Stimulated activated naive CD4-positive, alpha-beta T cell treated with Interleukin-2 at 50 U/mL for 16 hours (primary cell): ENCODE measurements at places on chromosomes 2 and 18.

DNA sequence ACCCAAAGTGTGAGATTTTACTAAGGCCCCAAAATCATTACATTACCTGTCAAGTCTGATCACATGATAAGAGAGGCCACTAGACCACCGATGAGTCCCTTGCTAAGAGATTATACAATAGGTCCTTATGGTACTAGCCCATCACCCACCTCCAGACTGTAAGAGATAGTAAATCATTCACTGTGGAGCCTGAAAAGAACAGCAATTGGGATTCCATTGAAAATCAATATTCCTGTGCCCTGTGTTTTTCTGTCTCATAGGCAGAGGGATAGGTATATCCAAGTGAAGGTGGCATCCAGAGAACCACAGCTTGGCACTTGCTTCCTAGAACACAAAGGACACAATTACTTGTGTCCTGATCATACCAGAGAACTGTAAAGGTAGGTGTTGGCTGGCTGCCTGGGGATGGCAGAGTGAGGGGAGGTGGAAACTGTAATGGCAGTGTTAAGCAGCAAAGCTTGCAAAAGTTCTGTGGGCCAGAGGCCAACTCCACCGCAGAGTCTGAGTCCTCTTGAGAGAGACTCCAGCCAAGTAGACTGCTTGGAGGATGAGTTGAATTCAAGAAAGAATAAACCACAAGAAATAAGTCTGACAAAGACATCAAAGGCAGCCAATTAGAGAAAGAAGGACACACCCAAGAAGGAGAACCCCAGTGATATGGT, 102.0 kb upstream of the PIEZO2 start:
- no peak for DNase-seq

DNA sequence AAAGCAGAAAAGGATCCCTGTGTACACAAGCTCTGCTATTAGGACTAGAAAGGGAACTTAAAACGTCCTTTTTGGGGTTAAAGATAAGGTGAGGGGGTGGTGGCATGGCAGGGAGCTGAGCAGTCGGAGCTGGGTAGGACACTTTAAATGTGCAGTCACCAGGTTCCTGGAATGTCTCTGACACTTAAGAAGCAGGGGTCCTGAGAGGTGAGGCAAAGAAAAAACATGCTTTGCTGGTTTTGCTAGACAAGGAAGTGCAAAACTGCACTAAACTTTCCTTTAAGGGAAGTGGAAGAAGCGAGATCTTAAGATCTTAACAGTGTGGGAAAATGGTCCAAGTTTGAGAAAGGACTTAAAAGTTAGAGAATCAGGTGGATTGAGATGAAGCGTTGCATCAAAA, 99.5 kb upstream of the MAP3K20 start:
- no peak for DNase-seq

DNA sequence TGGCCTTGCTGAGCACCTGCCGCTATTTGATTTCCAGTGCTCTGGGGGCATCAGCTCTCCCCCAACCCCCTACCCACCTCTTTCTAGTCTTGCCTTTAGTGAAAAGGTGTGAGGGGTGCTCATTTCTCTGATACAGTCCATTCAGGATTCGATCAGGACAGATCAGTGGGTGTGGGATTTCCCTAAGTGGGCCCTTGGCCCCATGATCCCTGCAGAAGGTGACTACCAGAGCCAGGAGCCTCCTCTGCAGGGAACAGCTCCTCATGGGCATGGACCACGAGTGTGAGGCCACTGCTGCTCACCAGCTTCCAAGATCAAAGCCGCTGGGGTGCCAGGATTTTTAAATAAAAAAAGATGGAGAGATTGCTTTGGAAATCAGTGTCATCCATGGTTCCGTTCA, 835.2 kb upstream of the ID2 start:
- DNase-seq: no peak

GRCh38 chr2:9644603-9645002, 13.8 kb upstream of the YWHAQ start:
- no peak for DNase-seq

GRCh38 chr18:56575819-56576663, 62.4 kb downstream of the TXNL1 start:
- DNase-seq: no peak

GRCh38 chr2:12169721-12170120, 423.3 kb downstream of the LPIN1 start:
- DNase-seq: no peak

GRCh38 chr18:63247926-63248325, 71.6 kb downstream of the BCL2 start:
- no peak for DNase-seq

DNA sequence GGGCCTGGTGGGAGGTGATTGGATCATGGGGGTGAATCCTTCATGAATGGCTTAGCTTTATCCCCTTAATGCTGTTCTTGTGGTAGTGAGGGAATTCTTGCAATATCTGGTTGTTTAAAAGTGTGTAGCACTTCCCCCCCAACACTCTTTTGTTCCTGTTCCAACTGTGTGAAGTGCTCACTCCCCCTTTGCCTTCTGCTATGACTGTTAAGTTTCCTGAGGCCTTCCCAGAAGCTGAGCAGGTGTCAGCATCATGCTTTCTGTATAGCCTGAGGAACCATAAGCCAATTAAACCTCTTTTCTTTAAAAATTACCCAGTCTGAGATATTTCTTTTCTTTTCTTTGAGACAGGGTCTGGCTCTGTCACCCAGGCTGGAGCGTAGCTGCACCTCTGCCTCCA, 139.4 kb downstream of the RNF152 start:
- no peak for DNase-seq

DNA sequence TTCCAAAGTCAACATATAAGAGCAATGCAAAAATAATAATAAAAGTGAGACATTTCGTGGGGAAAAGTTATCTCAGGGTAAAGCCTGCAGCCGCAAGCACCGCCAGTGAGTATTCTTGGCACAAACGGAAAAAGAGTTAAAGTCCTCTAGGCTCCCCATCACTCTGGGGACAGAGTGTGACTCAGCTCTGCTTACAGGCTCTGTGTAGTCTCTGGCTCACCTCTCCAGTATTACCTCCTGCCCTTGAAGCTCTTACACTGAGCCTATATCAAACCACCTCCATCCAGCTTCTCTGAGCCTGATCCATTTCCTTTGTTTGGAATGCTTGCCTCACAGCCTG, 55.5 kb downstream of the MTHFD2 start:
- no peak for DNase-seq

GRCh38 chr2:375270-375955, 87.5 kb upstream of the ALKAL2 start:
- DNase-seq: no peak

- no peak for DNase-seq
Measured at GRCh38 chr18:8361941-8362471, 247.2 kb upstream of the RAB12 start.

- DNase-seq: no peak
Measured at GRCh38 chr2:168603439-168603961, 147.4 kb downstream of the CERS6 start.

GRCh38 chr2:196225213-196225612, 53.8 kb upstream of the STK17B start:
- no peak for DNase-seq

DNA sequence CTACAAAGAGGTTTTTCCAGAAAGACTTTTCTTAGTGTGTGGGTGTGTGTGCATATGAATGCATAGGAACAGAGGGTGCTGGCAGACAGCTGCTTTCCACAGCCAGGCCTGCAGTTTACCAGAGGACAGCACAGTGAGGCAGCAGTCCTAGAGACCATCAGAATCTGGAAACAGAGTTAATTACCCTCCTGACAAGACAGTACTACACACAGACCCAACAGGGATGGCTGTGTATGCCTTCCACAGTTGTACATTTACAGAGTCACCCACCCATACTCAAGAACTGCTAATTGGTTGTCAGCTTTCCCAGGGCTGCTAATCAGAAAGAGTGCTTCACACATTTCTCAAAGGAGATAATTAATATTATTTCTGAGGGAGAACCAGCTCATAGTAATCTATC, 104.7 kb downstream of the FEZ2 start:
- DNase-seq: no peak

DNA sequence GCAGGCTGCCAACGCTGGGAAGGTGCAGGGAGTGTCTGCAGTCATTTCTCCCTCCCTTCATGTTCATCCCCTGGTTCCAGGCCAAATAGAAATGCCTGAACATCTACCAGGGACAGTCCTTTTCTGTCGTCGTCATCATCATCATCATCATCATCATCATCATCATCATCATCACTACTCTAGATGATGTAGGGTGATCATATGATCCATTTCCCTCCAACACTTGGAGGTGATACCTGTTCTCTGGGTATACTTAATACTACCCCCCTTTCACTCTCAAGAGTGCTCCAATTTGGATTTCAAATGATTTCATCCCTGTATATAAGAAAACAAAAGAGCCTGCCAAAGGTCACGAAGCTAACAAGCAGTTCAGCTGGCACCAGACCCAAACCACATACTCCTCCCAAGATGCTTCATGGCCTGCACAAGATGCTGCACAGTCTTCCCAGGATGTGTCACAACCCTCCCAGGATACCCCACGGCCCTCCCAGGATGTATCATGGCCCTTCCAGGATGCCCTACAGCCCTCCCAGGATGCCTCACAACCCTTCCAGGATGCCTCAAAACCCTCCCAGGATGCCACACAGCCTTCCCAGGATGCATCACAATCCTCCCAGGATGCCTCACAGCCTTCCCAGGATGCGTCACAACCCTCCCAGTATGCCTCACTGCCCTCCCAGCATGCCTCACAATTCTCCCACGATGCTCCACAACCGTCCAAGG, 257.9 kb downstream of the DYSF start:
- no peak for DNase-seq

DNA sequence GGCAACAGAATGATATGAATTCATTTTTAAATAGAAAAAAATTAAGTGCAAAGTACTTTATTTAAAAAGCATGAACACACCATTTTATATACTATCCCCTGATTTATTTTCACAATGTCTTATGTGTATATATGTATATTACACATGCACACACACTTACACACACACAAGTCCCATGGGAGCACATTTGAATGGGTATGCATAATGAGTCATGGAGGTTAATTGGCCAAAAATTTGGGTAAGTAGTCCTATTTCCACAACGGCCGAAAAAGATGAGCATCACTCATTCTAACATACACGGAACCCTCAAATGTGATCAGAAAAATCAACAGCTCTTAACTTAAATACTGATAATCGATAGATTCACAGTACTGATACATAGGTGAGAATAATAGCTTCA, 97.4 kb upstream of the NABP1 start:
- no peak for DNase-seq

DNA sequence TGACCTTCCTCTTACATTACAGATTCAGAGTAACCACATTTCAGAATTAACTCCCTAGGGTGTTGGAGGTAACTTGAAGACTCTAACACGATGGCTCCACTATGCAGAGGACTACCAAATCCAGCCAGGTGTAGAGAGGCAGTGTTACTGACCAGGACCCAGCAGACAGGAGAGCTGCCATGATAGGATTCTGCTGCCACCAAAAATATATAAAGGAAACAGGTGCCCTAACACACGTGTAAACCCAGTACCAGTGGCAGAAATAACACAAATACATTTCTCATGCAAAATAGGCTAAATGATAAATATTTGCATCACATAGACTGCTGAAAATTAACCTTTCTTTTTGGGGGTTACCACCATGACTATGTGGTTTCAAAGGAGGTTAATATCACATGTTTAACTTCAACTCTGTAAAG, 7.0 kb downstream of the ZBTB14 start:
- no peak for DNase-seq

GRCh38 chr2:229888031-229888430, 33.8 kb downstream of the TRIP12 start:
- DNase-seq: no peak

GRCh38 chr2:174722942-174723592, 41.2 kb downstream of the CHRNA1 start:
- no peak for DNase-seq

DNA sequence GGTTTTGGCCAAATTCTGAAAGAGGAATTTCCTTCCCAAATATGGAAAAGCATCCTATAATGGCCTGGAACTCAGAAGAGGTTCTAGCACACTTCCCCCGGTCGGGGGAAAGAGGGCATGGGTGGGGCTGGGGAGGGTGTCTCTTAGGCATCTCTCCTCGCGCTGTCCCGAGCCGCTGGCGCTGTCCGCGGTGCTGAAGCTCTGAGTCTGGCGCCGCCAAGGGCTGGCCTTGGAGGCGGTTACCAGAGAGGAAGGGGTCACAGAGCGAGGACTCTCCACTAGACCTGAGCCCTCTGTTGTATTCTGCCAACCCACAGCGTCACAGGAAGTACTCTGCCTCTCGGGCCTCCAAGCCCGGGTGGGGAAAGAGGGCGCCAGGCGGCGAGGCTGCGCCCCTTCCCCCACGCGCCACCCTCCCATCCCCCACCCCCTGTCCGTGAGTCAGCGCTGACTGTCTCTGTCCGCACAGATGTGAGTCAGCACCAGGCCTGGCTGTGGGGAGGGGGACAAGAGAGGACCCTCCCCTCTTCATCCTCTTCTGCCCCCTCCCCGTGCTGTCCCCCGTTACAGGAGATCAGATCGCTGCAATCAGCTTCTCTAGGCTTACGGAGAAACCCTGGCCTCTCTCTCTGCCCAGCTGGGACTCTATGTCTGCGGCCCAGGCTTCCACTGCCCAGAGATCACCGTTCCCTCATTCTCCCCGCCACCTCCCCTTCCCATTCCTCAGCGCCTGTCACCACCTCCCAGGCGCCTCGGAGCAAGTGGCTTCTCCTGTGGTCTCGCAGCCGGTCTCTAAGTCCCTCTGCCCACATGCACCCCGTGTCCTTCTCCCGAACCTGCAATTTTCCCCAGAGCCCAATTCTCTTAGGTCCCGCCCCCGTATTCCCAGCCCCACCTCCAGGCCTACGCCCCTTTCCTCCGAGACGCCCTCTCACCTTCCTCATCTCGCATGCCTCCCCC, 779 bp downstream of the PTPRN start:
- peak; percentile 53 for DNase-seq

DNA sequence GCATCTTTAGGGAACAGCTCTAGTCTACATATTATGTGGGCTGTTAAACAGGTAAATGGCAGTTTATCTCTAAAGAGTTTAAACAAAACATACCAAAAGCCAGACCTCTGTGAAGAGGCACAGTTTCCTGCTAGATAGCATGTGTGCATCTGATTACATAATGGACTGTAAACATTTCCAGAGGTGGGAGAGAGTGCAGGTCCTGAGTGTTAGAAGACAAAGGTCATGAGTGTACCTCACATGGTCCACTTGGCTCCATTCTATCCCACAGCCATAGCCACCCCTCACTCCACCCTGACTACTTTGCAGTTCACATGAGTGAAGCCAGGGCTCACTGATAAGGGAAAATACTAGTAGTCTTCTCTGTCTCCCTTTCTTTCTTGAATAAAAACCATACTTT, 233.4 kb downstream of the MTX2 start:
- no peak for DNase-seq

DNA sequence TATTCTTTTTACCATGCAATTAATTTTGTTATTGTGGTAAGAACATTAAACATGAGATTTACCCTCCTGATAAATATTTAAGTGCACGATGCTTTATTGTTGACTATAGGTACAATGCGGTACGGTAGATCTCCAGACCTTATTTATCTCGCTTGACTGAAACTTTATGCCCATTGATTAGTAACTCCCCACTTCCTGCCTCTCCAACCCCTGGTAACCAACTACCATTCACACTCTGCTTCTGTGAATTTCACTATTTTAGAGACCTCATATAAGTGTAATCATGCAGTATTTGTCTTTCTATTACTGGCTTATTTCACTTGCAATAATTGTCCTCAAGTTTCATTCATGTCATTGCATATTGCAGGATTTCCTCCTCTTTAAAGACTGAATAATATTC, 195.7 kb upstream of the ID2 start:
- no peak for DNase-seq
